ENCODE measurements at places on chromosomes 12 and 14. TPM values are rescaled to one million over a fixed set of nuclear protein-coding genes. Genes with fewer than 3 reads are reported as not detected.

Gene PIANP
- 0.97 TPM for total RNA-seq

Gene NGB
- total RNA-seq, result not detected

Gene POTEG
- 0.06 TPM for total RNA-seq

Gene GPR162
- total RNA-seq, result 1.1 TPM

Gene HHIPL1
- total RNA-seq, result 0.16 TPM

Gene ETNK1
- total RNA-seq, result 30.7 TPM

Gene SMCO2
- 0.12 TPM for total RNA-seq

Gene SIX6
- not detected for total RNA-seq

Gene TBX5
- not detected for total RNA-seq

Gene LALBA
- not detected for total RNA-seq

Gene SDR9C7
- not detected for total RNA-seq

Gene TMEM229B
- total RNA-seq, result 0.23 TPM

Gene B4GALNT3
- total RNA-seq, result 0.56 TPM

Gene AKAP5
- 0.30 TPM for total RNA-seq

Gene TMEM233
- 0.29 TPM for total RNA-seq

Gene PSMB5
- total RNA-seq, result 316 TPM

Gene AQP2
- not detected for total RNA-seq

Gene PLCZ1
- total RNA-seq, result not detected

Gene SERPINA6
- 1.4 TPM for total RNA-seq

Gene RPGRIP1
- 0.20 TPM for total RNA-seq

Gene ABCC9
- total RNA-seq, result not detected

Gene COX6A1
- total RNA-seq, result 808 TPM

Gene STXBP6
- 2.4 TPM for total RNA-seq

Gene FAM161B
- 1.5 TPM for total RNA-seq

Gene SLC6A13
- total RNA-seq, result 0.92 TPM

Gene COA8
- 53.8 TPM for total RNA-seq

Gene CPSF2
- 39.1 TPM for total RNA-seq

Gene ING4
- total RNA-seq, result 13.6 TPM

Gene NELL2
- total RNA-seq, result 0.06 TPM

All from A549 treated with GW870086 at 1 μM for 4 hours (cell line).